ENCODE measurements at places on chromosomes 13 and 19.
A peak's percentile ranks its signal among the peaks of the same experiment; 100 is the strongest.

- no peak for DNase-seq
These were observed 11.8 kb upstream of the KATNAL1 start for GRCh38 chr13:30319130-30319529.

DNA sequence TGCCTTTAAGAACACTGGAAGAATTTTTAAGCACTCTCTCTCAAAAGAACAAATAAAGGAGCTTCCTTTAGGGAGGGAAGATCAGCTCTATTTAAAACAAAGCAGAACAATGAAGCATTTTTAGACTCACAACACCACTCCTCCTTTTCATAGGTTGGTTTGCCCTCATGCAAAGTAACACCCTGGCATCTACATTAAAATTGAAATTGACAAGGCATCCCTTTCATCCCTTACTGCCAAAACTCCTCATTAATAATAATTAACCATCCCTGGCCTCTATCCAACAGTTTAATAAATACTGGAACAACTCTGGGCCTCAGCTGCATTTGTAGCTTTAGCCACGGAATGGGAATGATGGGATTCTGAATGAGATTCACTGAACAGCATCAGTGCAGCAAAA, 929.1 kb downstream of the PCDH9 start:
- no peak for DNase-seq

DNA sequence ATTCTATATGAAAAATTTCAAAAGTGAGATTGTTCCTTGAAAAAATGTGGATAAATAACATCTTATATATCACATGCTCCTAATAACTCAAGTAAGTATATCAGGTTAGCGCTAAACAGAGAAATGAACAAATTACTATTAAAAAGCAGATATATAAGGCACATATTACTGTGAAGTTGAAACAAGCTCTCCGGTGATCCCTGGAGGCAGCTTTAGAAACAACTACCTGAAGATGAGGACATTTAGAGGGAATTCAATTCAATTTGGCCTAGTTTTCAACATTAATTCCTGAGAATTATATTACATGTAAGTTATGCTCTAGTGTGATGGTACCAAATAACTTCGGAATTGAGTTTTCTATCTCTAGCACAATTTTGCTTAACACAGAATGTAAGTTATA, 1373.6 kb upstream of the SPRY2 start:
- DNase-seq: no peak

DNA sequence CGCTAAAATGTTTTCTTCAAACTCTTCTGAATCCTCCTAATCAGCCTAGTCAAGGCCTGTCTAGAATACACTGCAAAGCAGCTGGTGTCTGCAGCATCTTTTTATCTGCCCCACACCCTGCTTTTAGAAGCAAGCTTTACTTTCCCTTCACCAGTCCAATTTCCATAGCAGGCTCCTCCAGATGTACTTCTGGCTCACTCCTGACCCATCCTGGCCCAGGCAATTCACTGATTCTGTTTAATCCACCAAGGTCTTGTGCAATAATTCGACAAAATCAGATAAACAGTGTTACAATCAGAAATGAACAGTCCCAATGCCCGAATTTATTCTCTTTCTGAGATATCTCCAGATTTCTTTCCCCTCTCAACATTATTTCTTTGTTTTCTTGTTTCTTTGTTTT, 415.2 kb upstream of the SGCG start:
- no peak for DNase-seq

DNA sequence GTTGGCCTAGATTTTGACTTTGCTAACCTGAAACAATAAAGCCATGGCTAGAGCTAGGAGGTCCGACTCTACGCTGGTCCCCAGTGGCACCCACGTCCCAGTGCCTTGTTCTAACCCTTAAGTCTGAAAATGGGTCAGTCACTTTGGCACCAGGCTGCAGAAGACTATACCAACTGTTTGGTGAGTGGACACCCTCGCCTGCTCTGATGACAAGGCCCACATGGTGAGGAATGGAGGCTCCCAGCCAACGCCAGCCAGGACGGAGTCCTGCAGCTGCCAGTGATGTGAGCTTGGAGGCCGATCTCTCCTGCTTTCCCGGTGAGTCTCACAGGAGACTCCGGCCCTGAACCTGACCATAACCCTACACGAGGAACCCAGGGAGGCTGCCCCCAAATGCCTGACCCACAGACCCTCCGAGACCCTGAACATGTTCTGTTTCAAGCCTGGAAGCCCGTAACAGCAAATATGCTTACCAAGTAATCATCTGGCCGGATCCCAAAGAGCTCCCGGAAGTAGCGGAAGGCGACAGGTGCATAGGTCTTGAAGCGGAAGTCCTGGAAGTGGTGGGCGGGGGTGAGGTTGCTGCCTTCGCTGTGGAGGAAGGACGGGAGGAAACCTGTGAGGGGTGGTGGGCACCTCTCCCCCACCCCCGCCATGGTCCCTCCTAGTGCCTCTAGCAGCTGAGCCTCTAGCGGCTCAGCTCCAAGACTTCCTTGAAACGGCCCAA, 34.1 kb upstream of the CACTIN start:
- DNase-seq: no peak

GRCh38 chr19:14519245-14519859, 1.2 kb upstream of the DNAJB1 start:
- no peak for DNase-seq

DNA sequence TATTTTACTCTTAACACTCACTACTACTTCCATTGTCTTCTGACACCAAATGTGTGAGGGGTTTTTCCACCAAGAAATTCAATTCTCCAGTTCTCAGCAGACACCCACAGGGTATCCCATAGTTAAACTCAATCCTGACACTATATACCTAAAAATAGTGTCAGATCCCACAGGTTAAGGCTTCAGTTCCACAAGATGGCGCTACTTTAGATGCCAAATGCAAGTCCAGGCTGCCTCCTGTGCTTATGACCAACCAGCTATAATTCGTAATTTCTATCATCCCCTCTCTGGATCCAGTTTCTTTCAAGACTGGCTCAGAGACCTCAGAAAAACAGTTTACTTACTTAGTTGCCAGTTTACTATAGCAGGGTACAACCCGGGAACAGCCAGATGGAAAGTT, 1146.2 kb upstream of the SPRY2 start:
- DNase-seq: no peak

DNA sequence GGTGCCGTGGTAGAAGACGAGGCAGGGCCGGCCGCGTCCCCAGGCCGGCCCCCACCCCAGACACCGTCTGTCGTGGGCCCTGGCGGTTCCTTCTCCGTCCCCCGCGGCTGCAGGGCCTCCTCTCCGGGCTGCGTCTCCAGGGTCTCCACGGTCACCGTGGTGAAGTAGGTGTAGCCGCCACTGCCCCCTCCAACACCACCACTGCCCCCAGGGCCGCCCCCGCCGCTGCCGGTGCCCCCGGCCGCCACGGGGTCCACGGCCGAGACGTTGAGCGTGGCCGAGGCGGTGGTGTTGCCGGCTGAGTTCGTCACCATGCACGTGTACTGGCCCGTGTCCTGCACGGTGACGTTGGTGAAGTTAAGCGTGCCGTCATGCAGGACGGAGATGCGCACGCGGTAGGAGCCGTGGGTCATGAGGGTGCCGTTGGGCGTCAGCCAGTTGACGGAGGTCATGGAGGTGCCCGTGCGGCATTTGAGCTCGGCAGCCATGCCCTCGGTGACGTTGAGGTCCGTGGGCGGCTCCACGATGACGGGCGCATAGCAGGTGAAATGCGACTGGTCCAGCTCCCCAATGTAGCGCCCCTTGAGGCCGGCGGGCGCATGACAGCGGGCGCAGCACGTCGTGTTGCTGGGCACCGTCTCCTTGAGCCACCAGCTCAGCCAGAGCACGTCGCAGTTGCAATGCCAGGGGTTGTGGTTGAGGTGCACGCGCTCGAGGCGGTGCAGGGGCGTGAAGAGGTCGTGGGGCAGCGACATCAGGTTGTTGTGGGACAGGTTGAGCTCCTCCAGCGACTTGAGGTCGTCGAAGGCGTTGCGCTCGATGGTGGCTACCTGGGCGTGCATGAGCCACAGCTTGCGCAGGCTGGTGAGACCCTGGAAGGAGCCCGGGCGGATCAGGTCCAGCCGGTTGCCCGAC, 4.6 kb upstream of the ASPDH start:
- DNase-seq: no peak

- no peak for DNase-seq
These were observed 46.9 kb downstream of the ITGBL1 start for GRCh38 chr13:101499406-101499805.

DNA sequence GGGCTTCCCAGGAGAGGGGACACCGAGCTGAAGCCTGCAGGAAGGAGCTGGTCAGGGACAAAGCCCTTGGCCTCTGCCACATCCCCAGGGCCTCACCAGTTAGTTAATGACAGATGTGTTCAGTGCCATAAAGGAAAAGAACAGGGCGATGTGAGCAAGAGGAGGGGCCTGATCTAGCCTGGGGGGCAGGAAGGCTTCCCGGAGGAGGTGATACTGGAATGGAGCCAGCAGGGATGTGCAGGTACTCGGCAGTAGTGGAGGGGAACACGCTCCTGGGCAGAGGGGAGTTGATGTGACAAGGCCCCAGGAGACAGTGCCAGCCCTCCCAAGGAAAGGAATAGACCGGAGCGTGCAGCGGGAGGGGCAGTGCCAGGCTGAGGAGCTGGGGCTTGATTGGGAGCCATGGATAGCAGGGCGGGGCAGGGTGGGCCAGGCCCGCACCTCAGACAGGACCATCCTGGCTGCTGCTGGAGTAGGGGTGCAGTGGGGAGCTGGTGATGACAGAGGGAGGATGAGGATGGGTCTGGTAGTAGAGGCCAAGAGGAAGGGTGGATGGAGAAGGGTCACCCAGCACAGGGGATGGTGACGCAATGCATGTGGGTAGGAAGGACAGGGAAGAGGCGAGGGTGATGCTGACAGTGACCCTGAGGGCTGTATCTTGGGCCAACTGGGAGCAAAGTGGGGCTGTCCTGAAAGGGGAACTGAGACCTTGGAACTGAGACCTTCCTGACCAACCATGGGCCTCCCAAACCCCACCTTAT, 4.1 kb downstream of the C19orf33 start:
- no peak for DNase-seq

DNA sequence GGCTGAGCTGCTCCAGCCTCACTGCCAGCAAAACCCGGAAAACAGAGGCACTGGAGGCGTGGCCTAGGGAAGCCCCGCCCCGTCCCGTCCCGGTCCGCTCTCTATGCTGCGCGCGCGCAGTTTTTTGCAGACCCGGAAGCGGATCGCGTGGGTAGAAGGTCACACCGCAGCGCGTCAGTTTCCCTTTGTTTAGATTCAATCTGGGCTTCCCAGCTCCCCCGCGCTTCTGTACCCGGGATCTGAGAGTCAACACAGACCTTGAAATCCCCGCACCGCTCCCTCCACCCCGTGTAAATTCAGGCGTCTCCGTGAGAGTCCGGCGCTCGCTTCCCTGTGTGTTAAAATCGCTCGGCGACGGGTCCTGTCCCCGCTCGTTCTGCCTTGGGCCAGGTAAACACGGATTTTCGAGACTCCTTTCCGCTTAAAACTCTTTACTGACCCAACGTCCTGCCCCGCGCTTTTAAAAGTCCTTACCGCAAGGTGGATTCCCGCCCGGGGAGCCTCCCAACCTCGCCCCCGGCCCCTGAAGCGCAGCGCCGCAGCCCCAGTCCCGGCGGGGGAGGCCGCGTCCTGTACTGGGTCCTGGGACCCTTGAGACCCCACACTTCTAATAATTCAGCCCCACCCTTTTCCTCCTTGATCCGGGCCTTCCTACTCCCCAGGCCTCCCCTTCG, at the start of gene ZNF610:
ZNF610 (plus strand) TSS at position 127 of the 674 bp plus-strand sequence. CDS start 12,930 bp downstream, outside the sequence.
- peak; percentile 65 for DNase-seq

GRCh38 chr19:29121684-29122083, 91.3 kb downstream of the UQCRFS1 start:
- DNase-seq: no peak

DNA sequence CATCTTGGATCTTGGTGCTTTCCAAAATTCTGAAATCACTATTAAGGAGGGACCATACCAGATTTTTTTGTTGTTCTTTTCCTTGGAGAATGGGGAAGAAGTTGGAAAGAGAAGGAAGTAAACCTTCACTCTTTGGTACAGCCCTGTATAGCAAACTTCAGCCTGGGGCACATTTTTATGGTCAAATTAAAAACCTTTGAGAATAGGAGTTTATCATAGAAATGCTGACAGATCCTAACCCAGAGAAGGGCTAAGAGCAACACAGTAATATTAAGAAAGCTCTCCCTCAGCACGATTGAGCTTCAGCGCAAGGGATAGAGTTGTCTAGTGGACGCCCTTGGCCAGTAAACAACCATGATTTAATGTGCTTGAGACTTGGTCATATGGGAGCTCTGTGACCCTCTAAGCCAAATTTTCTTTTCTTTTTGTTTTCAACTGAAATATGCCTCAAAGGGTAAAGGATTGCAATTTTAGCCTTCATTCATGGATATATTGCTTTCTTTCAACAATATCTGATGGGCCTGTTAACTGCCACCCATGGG, 294.3 kb upstream of the MAB21L1 start:
- no peak for DNase-seq

DNA sequence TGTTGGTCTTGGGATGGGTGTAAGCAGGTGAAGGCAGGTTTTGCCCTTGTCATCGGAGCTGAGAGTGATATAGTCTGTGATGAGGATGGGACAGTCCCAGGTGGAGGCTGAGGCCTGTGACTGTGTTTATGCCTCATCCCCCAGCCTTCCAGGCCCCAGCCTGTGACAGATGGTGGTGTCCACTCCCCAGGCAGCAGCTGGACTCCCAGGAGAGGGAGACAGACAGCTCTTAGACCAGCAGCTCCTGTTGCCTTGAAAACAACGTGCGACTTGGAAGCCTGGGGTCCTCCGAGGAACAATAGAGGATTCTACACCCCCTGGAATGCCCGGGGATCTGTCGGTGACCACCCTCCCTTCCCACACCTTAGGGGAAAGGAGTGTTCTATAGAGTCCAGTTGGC, 63.8 kb downstream of the CHST8 start:
- no peak for DNase-seq

- no peak for DNase-seq
These were observed 405.3 kb upstream of the GPC6 start for GRCh38 chr13:92821324-92821723.

GRCh38 chr13:21696865-21697448, 26.1 kb downstream of the FGF9 start:
- DNase-seq: no peak

DNA sequence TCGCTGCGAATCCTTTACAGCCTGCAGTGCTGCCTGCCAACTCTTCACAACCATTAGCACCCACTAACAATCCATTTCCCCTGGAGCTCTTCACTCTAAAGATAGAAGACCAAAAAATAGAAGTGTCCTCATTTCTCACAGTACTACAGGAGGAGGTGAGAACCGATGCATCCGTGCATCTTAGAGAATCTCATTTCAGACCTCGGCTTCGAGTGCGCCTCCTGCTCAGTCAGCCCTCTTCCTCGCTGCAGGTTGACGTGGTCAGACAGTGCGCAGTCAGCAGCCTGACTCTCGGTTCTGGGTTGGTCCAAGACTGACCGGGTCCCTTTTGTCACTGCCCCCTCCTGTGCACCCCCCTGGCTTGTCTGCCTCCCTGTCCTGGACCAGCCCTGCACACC, 85.3 kb downstream of the RAB20 start:
- no peak for DNase-seq

- no peak for DNase-seq
These were observed 23.0 kb upstream of the OLFM4 start for GRCh38 chr13:53005626-53006025.

GRCh38 chr13:43026262-43026661, 2.9 kb downstream of the DNAJC15 start:
- DNase-seq: no peak
